Myocyte (in vitro differentiated cells): ENCODE measurements at places on chromosomes 6 and 20. TPM values are rescaled to one million over a fixed set of nuclear protein-coding genes. Genes with fewer than 3 reads are reported as not detected.
A peak's percentile ranks its signal among the peaks of the same experiment; 100 is the strongest.

The MTFR2 gene
- 0.16 and 0.21 TPM in 2 replicates for total RNA-seq

DNA sequence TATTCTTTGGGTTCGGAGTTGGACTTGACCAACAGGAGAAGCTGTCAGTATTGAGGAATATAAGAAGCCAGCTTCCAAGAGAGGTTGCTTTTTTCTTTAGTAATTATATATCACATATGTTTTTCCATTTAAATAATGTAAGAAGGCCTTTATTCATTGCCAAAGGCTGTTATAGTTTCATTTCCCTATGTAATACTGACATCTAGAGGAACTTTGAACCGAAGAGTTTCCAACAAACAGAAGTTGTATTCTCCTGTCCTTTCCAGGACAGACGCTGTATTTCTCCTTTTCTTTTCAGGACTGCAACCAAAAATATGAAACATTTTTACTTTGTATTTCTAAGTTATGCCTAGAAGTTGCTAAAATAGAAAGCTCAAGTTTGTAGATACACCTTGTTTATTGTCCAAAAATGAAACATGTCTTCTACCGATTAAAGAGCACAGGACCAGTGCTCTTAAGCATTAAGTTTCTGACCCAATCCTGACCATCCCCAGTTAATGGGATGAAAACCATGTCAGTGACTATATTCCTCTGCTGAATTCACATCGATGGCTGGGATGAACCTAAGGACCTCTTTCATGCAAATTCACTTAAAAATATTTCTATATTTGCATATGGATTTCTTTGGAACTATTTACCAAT, 55.1 kb downstream of the MYLK4 start:
- peak; percentile 48 for DNase-seq

The PRDM13 gene
- not detected in 2 replicates for total RNA-seq

GRCh38 chr6:21166754-21167153, 426.8 kb upstream of the SOX4 start:
- DNase-seq, result no peak

DNA sequence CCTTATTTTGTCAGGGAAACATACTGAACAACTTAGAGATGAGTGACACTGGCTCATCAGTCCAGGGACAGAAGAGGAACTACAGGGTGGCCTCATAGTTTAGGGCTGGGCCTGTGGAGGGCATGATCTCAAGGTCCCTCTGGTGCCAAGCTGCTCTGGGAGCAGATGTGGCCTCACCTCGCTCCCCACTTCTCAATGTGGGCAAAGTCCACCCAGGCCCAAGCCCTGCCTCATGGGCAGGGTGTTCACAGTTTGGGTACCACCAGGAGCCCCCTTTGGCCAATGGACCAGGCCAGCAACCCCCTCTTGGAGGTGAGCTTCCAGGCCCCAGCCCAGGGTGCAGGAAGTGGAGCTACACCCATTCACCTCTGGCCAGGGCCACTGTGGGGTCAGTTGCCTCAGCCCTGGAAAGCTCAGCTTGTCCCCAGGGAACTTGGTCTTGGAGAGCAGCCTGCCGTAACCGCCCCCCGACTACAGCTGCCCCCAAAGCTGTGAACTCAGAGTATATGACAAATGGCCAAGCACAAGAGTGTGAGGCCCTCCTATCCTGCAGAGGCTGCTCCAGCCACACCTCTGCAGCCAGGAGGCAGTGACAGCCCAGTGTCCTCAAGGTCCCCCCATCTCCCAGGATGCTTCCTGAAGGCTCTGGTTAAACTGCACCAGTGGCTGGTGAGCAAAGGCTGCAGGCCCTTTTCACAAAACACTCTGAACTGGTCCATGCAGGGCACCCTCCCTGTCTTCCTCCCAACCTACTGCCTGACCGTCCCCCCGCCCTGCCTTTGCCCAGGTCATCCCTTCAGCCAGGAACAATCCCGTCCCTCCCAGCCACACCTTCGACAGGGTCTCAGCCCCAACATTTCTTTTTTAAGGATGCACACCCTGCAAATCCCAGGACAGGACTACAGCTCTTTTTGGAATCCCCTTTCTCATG, 3.6 kb downstream of the ADISSP start:
- no peak for DNase-seq

GRCh38 chr6:6376845-6377244, 56.4 kb upstream of the F13A1 start:
- DNase-seq, result no peak

- DNase-seq, result no peak
Measured at GRCh38 chr6:165511807-165512206, 151.2 kb downstream of the PDE10A start.

DNA sequence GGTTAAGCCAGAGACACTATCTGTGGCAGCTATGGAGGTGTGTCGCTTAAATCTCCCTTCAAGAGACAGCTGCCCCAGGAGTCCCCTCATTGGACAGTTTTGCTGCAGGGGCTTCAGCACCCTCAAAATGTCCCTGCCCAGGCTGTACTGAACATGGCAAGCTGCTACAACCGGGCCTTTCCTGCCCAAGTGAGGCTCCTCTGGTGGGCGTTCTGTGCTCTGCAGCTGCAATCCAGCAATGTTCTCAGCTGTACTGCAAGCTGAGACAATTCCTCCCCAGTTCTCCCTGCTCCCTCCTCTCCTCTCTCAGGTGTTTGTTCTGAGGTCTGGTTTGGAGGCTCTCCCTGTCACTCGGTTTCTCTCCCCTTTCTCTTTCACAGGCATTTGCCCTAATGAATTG, 190.8 kb upstream of the LAMP5 start:
- no peak for DNase-seq

DNA sequence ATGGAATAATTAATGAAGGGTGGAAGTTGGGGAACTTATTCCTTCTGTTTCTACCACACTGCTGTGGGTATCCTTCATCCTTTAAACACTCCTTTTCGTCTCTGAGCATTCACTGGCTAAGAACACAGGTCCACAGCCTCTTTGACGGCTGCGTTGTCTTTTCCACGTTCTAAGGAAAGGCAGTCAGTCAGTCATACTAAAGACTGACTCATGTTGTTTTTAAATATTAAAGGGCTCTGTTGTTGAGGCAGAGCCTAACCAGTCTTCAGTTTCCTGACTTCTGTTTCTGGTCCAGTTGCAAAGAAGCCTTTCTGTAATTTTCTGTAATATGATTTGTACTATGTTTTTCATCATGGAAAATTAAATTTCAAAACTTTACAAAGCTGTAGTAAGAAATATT, 48.0 kb downstream of the UST start:
- DNase-seq, result no peak
